CD4-positive, alpha-beta T cell treated with Interleukin-21 for 1 hour (primary cell): ENCODE measurements at places on chromosomes 4 and X.

- DNase-seq: no peak
Measured at GRCh38 chrX:50814701-50815100, 707 bp upstream of the SHROOM4 start.

GRCh38 chr4:144360146-144360793 is 219.8 kb upstream of the GYPA start:
- no peak for DNase-seq

DNA sequence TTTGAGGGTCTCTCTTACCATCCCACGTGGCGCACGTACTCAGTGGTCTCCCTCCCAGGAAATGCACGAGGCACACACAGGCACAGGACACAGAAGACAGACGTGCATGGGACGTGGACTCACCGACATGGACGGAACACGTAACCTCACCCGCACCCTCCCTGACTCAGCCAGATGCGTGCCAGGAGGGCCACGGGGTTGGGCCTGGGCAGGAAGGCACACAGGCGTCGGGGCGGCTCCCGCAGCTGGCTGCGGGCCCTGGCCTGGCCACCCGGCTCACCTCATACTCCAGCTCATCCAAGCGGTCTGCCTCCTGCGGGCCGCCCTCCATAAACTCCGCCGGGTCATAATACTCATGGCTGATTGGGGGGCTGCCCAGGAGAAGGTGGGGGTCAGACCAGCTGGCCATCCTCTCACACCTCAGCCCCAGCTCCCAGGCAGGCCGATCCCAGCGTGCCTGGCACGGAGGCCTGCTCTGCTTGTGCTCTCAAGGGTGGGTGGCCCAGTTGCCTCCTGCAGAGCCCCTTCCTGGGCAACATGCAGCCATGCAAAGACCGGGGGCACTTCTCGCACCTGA is 12.6 kb downstream of the SSR4 start:
- no peak for DNase-seq

GRCh38 chr4:126898815-126899214 is 733.9 kb upstream of the INTU start:
- DNase-seq: no peak

DNA sequence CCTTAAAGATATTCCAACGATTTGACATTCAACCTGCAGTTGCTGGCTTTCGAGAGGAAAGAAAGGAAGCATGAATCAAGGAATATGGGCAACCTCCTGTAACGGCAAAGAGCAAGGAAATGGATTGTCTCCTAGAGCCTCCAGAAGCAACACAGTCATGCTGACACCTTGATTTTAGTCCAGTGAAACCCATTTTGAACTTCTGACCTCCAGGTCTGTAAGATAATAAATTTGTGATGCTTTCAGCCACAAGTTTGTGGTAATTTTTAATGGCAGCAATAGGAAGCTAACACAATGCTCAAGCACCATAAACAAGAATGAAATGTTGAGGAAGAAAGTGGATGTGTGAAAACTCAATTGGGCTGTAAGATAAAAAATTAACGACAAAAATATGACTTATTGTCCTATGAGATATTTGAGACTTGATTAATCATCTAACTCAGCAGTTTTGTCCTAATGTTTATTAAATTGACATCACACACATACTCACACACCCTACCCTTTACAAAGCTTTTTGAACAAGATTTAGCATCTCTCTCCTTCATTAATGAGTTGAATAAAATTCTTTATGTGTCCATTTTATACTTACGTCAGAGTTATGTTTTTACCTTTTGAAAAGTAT is 857.2 kb upstream of the INTU start:
- no peak for DNase-seq

DNA sequence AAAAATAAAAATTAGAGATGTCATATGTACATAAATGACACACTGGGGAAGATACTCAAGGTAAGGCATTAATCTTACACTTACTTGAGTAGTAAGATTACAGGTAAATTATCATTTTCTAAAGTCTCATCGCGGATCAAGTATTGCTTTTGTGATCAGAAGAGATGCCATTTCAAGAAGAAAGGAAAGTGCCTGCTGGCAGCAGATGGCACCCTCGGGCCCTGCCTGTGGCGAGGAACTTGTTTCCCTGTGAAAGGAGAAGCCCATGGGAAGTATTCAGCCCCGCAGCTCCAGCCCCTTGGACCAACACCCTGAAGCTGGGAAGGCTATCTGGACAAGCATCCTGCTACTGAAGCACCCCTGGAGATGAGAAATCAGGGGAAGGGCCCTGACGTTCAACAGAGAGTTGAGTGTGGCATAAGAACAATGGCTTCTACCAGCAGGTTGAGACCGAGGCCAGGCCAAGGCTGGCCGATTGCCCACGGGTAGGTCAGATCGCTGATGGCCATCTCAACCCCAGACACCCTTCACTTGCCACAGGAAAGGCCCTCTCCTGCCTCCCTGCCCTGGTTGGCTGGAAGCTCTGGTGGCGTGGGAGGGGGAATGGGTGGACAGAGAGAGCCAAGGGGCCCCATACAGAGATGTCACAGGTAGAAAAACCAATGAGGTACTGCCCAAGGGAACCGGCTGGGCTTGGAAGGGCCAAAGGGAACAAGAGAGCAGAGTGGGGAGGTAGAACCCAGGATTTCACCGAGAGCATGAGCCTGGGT is 18.8 kb upstream of the MXD4 start:
- no peak for DNase-seq
